ENCODE measurements at places on chromosomes 1 and 21.

DNA sequence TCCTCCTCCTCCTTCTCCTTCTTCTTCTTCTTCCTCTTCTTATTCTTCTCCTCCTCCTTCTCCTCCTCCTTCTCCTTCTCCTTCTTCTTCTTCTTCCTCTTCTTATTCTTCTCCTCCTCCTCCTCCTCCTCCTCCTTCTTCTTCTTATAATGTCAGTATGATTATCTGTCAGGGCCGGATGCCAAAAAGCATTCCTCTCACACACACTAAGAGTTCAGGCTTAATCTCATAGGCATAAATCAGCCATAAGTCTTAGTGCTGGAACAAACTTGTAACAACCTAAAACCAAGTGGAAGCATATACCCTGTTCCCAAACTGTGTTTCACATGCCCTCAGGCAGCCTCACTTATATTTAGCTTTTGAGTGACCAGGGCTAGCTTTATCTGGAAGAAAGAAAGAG lies 240.3 kb downstream of the LMX1A start:
- no peak for DNase-seq

- no peak for DNase-seq
Observed at GRCh38 chr1:78972723-78973122, 33.8 kb downstream of the ADGRL4 start.

DNA sequence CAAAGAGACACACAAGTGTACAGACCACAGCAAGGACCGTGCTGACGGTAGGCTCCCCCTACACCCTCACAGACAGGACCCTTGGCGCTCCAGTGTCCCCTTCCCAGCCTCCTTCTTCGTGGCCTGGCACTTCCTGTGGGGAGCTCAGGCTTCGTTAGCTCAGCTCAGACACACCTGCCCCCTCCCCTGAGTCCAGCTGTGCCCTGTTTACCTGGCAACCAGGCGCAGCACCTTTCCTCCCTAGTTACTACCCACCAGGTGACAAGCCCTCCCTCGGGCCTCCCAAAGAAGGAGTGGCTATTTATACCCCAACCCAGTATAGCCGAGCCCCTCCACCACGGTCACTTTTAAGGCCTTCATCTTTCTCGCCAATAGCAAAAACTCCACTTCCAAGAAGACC lies 4.7 kb downstream of the CELF3 start:
- DNase-seq: no peak

DNA sequence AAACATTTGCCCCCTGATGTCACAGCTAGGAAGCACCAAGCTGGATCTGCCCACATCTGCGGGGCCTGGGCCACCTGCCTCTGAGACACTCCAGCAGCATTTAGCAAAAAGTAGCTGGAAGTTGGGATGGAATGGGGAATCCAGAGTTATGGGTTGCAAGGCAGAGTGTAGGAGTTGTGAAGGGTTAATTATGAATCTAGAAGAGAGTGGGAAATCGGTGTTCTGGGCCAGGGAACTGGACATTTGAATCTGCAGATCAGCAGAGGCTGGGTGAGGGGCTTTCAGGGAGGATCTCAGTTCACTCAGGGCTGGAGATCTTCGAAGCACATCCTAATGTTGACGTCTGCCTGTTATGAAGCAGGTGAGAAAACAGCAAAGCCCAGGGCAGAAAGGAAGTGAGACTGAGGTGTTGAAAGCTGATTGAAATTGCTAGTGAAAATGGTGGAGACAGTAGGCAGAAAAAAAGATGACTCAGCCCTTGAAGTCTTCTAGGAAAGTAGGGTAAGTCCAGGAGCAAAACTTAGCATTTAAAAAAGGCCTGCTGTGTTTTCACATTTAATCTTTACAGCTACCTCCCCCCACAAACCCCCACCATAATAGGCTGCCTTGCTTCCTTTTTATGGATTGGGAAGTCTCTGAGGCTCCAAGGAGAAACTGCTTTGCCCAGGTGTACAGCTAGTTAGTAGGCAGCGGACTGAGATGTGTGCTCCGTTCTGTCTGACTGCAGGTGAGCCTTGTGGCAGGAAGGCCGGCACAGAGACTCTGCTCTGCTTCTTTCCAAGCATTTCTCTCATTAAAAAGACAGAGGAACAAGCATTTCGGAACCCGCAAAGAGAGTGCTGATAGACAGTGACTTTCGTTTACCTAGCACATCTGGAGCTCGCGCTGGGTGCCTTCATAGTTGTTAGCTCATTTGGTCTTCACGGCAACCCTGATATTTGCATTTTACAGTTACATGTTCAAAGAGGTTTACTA lies 7.2 kb downstream of the VANGL1 start:
- no peak for DNase-seq

DNA sequence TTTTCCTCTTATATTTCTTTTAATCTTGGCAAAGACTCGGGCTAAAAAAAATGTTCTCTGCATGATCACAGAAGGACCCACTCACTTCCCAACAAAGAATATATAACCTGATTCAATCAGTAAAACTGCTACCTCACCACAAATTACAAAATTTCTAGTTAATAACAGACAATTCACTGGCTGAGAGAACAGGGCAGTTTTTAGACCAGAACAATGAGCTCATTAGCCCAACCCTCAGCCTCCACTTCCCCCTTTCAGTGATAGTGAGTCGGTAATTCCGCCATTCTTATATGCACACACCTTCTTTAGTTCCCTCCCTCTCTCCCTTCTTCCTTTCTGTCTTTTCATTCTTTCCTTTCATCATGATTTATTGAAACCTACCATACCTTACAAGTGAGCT lies 8.9 kb downstream of the SIPA1L2 start:
- DNase-seq: no peak

GRCh38 chr1:97827887-97828286 lies 92.9 kb downstream of the DPYD start:
- DNase-seq: no peak

DNA sequence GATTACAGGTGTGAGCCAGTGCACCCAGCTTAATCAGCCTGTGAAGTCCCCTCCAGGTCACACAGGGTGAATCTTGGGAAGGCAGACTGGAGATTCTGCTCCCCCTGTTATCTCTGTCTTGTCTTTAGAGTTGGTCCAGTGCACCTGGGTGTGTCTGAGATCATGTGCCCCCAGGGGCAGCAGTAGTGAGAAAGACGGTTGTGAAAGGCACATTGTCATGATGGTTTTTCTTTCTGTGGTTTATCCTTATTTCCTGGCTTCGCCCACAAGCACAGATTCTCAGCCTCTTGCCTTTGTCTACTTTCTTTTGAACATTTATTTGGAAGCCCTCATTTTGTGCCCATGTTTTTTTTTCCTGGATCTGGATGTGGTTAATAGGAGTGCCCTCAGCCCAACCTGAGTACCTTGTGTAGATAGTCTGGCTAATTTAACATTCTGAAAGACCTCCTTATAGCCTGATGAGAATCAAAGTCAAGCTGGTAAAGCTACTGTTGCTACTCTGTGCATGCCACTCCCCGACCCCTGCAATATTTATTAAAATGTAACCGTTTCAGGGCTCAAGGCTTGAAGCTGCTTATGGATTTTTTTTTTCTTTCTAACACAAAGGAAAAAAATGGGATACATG lies 23.7 kb downstream of the UCK2 start:
- DNase-seq: no peak

- DNase-seq: no peak
Observed at GRCh38 chr1:111392042-111392441, 35.5 kb downstream of the OVGP1 start.

- peak; percentile 14 for DNase-seq
Observed at GRCh38 chr1:199551967-199552565, 475.4 kb upstream of the NR5A2 start.

DNA sequence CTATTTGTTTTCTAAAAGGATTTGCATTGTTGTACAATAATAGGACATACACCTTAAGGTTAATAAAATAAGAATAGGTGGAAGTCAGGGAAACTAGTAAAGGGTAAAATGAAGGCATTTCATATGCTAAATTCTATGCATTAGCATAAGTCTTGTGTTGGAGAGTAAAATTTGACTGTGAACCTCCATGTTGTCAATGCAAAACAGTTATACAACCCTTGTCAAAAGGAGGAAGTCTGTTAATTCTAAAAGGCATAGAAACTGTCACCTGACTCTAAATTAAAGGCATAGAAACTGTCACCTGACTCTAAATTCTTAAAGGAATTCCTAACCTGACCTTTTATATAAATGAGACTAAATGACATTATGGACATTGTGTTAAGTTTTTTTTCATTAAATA lies 291.8 kb downstream of the OLFM3 start:
- no peak for DNase-seq

DNA sequence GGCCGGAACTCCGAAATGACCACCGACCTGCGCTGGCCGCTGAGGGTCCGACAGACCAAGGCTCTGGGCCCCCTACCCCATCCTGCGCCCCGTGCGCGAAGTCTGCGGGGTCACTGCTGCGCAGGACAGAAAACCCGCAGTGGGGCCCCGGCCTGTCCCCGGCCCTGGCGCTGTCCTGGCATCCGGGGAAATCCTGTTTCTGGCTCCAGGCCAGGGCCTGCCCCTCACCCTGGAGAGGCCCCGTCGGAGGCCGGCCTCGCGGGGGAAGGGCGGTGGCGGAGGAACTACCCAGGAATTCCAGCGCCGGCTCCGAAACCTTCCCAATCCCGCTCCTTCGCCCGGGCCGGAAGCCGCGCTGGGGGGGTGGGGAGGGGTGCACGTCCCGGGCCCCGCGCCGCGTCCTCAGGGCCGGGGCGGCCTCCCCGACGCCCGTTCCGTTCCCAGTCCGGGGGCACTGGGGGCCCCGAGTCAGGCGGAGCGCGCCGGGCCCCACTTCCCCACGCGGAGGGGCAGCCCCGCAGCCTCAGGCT lies 77.0 kb downstream of the MORN1 start:
- DNase-seq: no peak

DNA sequence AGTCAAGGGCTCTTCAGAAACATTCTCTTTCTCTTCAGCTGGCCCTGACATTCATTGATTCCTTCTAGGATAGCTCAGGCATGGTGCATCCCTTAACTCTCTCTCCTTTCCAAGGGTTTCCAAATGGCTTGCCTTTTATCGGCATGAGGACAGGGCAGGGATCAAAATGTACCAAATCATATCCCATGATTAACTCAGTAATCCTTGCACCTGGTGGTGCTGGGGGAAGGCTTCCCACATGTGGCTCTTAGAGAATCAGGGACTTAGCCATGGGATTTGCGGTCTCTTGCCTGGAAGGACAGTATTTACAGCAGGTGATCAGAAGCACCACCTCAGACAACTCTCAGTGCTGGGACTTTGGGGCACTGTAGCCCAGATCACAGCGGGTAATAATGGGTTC lies 46.2 kb upstream of the EDEM3 start:
- DNase-seq: no peak

GRCh38 chr1:217881607-217882332 lies 250.6 kb downstream of the SPATA17 start:
- no peak for DNase-seq

DNA sequence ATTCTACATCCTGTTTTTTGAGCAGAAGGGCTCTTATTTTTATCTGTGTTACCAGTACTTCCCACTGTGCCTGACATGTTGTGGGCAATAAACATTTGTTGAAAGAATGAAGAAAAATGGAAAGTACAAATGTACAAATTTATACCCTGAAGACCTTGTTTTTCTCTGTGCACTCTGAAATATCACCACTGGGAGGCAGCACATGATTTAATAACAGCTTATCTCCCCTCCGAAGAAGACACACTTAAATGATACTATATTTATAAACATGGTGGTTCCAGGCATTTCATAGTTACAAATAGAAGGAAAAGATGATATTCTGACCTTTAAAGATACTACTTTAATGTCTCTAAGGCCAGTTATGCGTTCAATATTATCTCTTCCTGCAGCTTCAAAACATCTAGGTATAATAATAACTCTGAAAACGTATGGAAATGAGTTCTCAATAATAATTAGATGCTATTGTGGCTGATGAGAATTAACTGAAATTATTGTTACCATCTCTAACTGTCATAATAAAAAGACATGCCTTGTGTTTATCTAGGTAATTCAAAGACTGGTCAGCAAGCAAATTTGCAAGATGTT lies 12.8 kb downstream of the DYNLT5 start:
- peak; percentile 57 for DNase-seq

DNA sequence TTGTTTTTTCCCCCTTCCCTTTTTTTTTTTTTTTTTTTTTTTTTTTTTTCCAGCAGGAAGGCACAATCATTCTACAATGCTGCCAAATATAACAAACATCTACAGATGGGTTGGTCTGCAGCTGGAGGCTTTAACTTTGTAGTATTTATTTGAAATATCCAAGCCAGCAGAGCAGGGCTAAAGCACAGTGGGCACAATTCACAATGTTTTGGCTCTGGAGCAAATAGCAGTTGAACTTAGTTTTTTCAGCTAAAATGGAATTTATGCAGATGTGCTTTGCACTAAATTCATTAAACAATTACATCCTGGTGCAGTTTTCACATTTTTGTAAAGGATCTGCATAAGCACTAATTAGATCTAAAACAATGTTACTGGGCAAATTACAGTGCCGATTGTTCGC lies 39.8 kb upstream of the ZBTB18 start:
- DNase-seq: no peak

- DNase-seq: no peak
Observed at GRCh38 chr1:108617008-108617723, 43.7 kb downstream of the HENMT1 start.

- peak; percentile 6 for DNase-seq
Observed at GRCh38 chr21:44438531-44439210, 16.6 kb upstream of the LRRC3 start.

- no peak for DNase-seq
Observed at GRCh38 chr1:36737038-36737555, 254.4 kb upstream of the CSF3R start.

DNA sequence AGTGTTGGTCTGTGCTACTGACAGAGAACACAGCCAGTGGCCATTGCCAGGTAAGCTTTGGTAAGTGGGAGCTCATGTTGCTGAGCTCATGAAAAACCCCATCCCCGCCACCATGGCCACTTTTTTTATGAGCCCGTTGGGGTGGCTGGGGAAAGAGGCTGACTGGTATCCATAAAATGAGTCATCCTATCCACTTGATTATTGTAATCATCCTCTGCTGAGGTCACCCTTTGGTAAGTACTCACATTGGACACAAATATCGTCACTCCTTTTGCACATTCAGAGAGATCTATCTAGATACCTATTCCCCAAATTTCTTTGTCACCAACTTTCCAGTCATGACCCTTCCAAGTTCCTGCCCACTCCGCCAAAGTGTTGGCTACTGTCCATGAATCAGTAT lies 22.0 kb downstream of the SLAMF7 start:
- DNase-seq: no peak

DNA sequence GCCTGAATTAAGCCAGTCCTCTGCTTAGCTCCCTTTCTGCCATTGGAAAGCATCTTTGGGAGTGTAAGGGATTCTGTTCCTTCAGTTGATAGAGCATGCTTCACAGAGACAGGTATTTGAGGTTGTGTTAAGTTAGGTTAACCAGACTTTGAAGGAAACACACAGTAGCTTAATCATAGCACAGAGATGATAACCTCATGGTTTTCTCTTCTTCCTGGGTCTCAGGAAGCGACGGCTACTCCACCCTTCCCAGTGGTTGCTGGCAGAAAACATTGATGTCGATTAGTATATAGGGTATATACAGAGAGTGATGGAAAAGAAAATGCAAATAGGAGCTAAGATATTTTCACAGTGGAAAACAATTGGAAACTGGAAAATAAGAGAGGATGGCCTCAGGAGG lies 42.0 kb downstream of the S1PR1 start:
- no peak for DNase-seq

DNA sequence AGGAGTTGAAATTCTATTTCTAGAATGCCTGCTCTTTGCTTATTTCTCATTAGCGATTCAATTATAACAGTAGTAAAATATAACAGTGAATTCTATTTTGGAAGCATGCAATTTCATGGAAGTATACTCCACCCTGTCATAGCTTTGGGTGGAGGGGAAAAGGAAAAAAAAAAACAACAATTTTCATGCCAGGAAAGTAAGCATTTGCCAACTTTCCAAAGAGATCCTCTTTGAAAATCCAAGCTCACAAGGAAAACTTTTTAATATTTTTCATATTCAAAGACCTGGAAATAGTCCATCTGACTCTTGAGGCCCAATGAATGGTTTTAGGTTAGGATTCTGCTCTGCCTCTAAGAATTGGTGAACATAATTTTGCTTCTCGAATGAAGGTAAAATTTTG lies 134.5 kb downstream of the PTPN14 start:
- DNase-seq: no peak
